ENCODE measurements at places on chromosomes 12 and 14.

DNA sequence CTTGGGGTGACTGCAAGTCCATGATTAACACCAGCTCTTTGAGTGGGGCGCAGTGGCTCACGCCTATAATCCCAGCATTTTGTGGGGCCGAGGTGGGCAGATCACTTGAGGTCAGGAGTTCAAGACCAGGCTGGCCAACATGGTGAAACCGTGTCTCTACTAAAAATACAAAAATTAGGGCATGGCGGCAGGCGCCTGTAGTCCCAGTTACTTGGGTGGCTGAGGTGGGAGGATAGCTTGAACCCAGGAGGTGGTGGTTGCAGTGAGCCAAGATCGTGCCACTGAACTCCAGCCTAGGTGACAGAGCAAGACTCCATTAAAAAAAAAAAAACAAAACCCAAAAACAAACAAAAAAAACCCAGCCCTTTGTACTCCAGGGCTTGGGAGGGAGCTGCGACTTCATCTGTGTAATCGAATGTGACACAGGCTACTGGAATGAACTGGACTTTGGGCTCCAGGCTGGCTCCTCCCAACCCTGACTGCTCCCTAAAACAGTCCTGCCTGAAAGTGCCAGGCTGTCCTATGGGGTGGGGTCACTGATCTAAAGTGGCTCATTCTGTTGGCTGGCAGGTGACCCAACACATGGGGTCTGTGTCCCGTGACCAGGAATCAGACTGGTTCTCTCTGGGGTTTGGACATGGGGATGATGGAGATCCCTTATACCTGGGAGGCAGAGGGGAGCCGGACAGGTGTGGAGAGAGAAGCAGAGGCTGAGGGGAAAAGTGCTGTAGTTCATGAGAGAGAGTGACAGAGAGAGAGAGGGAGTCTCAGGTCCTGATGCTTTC, 9.3 kb upstream of the C12orf43 start:
- no peak for DNase-seq

DNA sequence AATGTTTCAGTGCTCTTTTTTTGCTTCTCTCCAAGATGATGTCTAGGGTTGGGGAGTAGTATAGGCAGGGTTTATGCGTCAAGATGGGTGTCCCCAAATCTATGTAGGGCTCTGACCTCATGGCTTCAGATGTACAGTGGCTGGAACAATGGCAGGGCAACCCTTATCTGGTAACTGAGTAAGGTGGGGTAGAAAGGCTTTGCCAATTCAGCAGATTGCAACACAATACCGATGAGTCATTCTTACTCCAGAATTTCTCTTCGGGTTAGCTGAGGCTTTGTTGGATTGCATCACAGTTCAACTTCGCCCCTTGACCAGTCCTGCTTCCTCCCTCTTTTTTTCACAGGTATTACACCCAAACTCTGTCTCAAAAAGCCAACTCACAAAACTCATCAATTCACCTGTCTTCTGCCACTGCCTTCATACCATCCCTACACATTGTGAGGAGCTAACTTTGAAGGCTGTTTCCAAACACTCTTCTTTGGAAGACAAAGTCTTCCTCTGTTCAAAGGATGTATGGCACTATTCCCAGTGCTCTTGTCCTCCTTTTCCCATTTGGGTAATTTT, 190.2 kb upstream of the CNOT2 start:
- no peak for DNase-seq

DNA sequence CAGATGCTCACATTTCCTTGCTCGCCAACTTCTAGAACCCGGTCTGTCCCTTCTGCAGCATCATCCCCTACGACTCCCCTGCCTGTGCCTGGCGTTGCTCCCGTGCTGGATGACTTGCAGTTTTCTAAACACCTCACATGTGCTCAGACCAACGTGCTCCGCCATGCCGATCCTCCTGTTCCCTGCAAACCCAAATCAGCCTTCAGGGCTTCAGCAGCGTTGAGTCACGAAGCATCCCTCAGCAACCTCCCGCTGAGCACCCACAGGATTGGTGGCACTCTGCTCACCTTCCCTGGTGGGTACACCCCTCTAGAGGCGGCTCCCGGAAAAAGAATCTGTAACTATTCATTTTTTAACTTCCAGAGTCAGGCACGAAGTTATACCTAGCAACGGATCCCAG, 2.8 kb upstream of the PIWIL1 start:
- DNase-seq = no peak

GRCh38 chr12:17381211-17381610, 708.8 kb downstream of the RERGL start:
- no peak for DNase-seq

GRCh38 chr14:44649061-44649460, 142.0 kb upstream of the FSCB start:
- DNase-seq = no peak

DNA sequence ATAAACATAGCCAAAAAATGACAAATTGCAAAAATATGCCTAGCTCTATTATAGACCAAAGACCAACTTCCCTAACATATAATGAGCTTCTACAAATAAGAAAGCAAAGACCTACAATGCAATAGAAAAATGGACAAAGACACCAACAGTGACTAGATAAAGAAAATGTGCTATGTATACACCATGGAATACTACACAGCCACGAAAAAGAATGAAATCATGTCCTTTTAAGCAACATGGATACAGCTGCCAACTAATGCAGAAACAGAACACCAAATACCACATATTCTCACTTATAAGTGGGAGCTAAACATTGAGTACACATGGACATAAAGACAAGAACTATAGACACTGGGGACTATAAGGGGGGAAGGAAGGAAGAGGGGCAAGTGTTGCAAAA, 10.9 kb upstream of the PCNX1 start:
- DNase-seq = no peak

DNA sequence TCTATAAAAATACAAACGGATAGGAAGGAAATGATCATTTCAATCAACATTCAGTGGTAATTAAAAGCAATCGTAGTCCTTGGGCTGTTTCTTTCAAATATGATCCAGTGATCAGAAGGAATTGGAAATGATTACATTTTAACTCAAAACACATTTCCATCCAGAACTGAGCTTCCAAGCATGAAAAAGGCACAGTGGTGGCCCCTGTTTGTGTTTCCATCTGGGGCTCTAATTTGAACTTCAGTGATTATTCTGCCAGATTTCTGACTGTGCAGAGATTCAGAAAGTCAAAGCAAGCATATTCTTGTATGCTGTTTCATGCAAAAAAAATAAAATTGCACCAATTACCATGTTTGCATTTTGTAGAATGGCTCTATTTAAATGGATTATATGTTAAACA, 157.0 kb upstream of the LMNTD1 start:
- no peak for DNase-seq

DNA sequence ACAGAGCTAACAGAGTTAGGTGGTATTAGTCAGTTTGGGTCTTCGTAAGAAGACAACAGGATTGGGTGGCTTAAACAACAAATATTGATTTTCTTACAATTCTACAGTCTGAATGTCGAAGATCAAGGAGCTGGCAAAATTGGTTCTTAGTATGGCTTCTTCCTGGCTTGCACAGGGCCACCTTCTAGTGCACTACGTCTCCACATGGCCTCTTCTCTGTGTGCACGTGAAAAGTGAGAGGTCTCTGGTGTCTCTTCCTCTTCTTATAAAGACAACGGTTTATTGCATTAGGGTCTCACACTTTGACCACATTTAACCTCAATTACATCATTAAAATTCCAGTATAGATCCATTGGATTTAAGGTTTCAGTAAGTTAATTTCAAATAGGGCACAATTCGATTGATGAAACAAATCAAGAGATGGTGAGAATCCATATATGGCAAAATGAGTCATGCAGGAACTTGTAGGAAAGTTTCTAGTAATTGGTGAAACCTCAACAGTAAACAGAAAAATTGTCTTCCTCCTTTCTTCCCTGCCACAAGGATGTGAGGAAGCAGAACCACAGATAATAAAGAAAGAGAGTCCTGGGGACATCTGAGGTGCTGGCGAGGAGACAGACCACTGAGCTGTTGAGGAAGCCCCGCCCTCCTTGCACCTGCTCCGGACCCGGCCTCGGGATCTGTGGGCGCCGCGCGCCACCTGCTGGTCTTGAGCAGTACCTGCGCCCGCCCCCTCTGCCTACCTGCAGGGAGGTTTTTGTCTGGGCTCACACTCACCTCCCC, 846.7 kb downstream of the TMEM121 start:
- peak; percentile 73 for DNase-seq

GRCh38 chr12:110742096-110742717, 484 bp downstream of the PPP1CC start:
- no peak for DNase-seq

GRCh38 chr12:22101749-22102243, 55.8 kb downstream of the CMAS start:
- DNase-seq = no peak
